RPMI7951 (cell line): ENCODE measurements at places on chromosomes 16 and 17.

DNA sequence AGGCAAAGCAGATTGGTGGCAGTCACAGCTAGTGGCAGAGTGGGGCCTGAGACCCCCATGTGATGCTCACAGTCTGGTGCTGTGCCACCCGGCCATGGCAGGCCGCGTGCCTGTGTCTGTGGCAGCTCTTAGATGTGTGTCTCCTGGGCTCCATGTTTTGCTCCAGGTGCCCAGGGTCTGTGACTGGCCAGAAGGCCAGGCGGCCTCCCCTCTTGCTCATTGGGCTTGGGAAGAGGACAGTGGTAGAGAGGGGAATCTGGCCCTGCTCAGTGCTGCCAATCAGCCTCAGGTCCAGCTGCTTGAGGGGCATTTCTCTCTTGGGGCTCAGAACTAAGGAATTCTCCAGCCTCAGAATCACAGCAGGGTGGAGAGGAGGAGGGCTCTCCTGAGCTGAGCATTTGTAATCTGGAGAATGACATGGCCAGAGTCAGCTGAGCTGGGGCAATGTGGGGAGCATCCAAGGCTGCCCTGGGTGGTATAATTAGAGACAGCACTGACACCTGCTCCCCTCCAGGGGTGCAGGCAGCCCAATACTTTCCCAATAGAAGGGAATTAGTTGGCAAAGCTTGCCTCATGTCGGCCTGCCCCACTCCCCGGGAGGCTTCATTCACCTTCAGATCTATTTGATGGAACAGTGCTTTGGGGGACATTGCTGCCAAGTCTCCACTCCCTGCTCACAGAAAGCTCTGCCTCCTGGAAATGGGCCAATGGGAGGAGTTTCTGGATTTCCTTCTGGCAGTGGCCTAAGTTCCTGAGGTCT is 2.7 kb upstream of the LASP1NB start:
- peak; percentile 56 for DNase-seq

DNA sequence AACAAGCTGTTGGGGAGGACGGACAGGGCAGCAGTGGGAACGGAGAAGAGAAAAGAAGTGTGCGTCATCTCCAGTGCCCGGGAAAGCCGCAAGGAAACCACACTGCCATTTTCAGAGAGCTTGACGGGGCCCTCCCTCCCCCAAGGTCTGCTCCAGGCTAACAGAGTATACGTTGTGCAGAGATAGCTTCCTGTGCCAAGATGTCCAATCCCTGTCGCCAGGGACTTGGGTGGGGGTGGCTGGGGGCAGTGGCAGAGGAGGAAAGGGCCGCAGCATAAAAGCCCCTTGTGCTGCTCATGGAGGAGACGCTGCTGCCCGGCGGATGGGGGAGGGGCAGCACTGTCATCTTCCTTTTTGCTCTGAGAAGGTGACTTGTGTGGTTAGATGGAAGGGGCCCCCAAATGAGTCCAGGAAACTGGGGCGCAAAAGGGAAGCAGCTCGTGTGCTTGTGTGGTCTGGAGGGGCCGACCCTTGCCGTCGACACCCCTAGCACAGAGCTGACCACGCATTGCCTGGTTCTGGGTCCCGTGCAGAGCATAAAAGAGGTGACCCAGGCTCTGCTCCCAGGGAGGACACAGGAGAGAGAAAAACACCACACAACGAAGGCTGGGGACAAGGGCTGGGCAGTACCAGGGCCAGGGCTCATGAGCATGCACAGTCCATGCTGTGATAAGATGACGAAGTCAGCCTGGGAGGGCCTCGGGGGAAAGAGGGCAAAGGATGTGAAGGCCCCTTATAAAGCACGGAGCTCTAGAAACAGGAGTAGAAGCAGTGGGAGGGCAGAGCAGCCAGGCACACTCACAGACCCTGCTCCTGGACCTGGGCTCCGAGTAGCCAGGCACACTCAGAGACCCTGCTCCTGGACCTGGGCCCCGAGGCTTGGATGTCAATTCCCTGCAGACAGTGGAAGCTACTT is 372.7 kb downstream of the SLC39A11 start:
- peak; percentile 95 for DNase-seq

DNA sequence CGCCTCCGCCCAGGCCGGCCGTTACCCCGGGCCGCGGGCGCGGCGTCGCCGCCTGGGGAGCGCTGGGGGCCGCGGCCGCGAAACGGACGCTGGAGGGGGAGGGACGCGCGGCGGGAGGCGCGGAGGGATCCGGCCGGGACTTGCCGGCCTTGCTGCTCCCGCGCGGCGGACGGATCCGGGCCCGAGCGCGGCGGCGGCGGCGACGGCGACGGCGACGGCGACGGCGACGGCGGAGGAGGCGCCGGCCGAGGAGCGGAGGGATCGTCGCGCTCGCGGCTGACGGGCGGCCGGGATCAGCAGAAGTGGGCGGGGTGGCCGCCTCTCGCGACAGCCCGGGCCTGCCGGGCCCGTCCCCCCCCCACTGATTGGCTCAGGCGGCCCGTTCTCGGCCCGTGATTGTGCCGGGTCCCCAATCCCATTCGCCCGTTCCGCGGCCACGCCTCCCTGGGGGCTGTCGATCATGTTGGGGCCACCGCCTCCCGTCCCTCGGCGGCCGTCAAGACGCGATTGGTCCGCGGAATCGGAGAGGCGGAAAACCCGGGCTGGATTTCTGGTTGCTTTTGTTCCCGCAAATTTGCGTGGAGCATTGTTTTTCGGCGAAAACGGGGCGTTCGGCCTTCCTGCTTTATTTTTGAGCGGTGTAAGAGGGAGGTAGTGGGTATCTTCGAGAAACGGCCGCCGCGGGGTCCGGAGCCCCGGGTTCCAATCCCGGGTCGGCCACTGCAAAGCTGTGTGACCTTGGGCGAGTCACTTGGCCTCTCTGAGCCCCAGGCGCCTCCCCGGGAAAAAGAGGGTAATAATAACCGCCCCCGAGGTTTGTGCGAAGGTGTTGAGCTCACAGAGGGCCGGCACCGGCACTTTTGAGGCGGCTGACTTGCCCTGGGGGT is at the start of gene ZCCHC14:
Gene ZCCHC14 (minus strand): TSS at position 304 of the 887 bp plus-strand sequence. CDS start 786 bp downstream, outside the sequence.
- DNase-seq, result peak; percentile 98

DNA sequence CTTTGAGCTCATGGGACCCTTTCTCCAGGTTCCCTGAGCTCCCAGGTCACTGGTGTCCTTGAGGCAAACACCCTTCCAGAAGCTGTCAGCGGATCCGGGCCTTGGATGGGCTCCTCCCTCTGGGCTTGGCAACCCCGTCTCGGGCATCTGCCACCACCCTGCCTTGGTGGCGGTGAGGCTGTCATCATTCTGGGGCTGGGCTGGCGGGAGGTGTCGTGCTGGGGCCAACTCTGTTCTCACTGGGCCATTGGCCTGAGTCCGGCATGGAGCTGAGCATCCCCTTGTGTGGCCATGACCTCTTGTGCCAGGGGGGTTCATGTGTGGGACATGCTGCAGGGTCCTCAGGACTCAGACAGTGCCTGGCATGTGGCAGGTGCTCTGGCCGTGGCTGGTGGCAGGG is 197.6 kb downstream of the LAT start:
- no peak for DNase-seq

DNA sequence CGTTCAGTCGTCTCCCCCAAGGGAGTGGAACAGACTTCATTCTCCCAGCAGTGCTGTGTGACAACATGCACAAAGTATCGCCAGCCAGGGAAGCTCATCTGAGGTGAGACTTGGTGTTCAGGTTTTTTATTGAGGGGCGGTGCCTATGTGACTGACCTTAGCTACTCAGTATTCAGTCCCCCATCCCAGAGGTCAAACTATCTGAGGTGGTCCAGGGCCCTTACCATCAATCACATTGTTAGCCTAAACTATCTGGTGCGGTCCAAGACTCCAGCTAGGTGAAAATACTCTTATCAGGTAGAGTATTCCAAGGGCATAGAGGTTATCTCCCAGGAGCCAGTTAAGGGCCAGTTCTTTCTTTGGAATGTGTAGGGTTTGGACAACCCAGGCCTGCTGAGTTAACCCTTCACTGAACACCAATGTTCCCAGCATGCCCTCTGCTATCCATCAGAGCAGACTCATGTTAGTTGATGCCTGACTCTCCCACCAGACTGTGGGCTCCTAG is 5.4 kb upstream of the CACNG1 start:
- no peak for DNase-seq

GRCh38 chr17:75839942-75840798 is 4.0 kb downstream of the UNC13D start:
- no peak for DNase-seq

- DNase-seq, result peak; percentile 60
Observed at GRCh38 chr17:80790021-80790765, 201.4 kb upstream of the CHMP6 start.

DNA sequence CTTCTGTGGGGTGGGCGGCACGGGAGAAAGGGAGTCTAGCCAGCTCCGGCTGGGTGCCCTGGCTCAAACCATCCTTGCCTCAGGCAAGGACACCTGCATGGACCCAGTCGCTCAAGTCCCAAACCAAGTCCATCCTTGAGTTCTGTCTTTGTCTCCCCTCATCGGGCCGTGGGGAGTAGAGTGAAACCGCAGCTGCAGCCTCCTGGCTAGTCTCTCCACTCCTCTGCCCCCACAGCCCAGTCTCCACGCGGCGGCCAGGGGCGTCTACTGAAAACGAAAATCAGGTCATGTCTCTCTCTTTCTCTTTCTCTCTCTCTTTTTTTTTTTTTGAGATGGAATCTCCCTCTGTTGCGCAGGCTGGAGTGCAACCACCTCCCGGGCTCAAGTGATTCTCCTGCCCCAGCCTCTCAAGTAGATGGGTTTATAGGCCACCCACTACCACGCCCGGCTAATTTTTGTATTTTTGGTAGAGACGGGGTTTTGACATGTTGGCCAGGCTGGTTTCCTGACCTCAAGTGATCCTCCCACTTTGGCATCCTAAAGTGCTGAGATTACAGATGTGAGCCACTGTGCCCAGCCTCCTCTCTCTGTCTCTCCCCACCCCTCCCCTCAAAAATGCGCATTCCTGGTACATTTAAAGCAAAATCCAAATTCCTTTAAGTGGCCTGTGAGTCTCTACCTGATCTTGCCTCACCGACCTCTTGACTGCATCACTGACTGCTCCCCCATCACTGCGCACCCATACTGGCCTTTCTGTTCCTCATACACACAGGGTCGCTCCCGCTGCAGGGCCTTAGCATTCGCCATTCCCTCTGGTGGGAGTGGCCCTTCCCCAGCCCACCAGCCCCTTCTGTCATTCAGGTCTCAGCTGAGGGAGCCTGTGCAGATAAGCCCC is 17.7 kb upstream of the RMI2 start:
- no peak for DNase-seq

DNA sequence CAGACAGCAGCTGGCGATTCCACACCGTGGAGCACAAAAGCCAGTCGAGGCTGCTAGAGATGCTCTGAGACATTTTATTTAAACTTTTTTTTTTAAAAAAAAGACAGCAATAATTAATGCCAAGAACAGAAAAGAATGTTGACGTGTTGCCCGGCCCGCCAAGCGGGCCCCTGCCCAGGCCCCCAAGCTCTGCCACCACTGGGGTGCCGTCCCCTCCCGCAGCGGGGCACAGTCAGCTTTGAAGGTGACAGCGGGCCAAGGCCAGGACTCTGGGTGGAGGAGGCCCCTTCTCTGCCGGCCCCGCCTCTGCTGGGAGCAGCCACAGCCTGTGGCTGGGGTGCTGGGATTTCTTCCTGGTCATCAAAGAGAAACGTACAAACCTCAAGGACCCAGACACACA is 9.8 kb downstream of the RNF166 start:
- no peak for DNase-seq

GRCh38 chr17:45228763-45229539 is 7.3 kb downstream of the FMNL1 start:
- DNase-seq, result peak; percentile 87

- DNase-seq, result no peak
Observed at GRCh38 chr16:46612121-46612520, 9.1 kb downstream of the SHCBP1 start.

DNA sequence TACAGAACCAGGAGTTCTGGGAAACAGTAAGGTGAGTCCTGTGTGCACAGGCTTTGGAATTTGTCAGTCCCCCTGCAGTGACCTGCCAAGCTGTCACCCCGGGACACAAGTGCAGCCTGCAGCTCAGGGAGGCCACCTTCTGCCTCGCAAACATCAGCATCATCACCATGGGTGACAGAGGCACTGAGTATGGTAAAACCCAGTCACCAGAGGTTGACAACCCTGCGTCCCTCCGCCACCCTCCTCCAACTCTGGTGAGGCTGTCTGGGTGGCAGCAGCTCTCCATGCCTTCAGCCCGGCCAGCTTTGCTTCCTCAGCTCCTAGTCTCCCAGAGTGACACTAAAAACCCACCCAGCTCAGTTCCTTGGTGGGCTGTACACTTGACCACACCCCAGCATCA is 221.0 kb downstream of the CPPED1 start:
- DNase-seq, result no peak

DNA sequence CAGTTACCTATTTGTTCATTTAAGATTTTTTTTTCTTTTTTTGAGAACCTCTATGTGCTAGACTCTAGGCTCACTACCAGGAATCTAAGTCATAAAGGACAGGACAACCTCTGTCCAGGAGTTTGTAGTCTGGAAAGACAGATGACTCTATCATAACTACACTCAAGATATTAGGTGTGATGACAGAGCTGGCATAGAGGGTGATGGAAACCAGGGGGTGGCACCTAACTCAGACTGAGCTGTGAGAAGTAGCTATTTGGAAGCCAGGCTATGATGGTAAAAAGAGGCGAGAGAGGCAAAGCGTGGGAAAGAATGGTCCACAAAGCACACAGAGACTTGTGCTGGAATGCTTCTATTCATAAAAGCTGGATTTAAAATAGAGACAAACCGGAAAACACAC is 372.3 kb downstream of the SEC14L1 start:
- DNase-seq, result no peak

DNA sequence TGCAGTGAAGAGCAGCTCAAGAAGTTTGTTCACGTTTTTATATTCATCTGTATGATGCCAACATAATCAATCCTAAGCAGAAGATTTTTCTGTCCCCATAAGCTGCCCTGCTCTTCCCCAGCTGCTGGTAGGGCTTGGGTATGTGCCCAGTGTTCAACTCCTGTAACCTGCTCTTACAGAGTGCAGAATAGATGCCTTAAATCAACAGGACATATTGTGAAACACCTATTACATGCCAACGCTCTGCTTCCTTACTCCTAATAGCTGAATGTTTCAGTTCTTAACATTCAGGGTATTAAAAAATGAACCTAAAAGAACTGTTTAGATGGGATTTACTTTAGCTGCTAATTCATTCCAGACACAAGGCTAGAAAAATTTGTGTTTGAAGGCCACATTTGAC is 190.9 kb downstream of the HS3ST3A1 start:
- peak; percentile 6 for DNase-seq

GRCh38 chr17:76428511-76428910 is 24.4 kb downstream of the UBE2O start:
- no peak for DNase-seq

DNA sequence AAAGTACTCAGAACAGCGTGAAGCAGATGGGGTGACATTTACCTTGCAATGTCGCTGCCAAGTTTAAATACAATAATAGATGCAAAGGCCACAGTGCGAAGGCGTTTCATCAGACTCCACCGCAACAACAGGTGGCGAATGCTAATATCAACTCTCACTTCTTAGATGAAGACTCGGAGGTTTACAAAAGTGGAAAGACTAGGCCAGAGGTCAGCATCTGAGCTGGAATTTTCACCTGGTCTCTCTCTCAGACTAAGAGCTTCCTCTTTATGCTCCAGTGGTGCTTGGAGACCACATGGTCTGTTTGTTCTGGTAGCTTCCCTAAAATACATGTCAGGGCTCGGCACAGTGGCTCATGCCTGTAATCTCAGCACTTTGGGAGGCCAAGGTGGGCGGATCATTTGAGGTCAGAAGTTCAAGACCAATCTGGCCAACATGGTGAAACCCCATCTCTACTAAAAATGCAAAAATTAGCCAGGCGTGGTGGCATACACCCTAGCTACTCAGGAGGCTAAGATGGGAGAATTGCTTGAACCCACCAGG is 169.1 kb downstream of the XYLT1 start:
- DNase-seq, result no peak

GRCh38 chr16:50228364-50228868 is 37.9 kb upstream of the ADCY7 start:
- no peak for DNase-seq

GRCh38 chr17:73610331-73610911 is 33.8 kb downstream of the SDK2 start:
- DNase-seq, result peak; percentile 23
